ENCODE measurements at places on chromosomes 7 and 10.

DNA sequence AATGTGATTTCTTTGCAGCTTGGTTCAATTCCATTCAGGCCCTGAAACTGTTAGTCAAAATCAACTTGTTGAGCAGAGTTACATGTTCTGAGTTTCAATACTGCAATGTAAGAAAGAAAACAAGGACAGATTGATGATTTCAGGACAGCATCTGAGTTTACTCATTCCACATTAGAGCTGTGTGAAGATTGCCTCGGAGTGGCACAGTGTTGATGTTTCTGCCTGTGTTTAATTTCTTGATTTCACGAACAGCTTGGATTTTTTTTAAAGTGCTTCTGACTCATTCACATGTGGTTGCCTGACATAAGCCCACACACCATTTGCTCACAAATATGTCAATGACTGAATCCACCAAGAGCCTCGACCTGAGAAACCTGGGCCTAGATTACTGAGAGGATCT is 101.2 kb upstream of the PARD3 start:
- DNase-seq, result peak; percentile 85

DNA sequence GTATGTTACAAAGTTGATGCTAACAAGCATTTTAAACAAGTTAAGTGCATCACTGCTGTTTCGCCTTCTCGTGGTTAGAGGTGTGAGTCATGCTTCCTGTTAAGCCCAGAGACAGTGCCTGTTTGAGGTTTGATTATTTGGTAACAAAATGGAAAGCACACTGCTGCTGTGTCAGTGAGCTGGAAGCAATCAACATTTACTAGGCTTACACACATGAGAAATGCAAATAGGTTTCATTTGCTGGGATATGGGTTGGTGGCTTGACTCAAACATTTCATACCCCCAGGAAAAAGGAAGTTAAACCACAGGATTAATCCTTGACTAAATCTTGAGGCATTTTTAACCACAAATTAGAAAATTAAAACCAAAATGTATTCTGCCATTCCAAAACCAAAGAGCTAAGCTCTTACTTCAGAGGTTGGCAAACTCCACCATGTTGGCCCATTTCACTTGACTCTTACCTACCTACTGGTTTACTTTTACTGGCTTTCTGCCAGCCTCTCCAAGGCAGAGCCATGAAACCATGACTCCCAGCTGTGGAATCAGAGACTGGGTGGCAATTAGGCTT is 139.2 kb downstream of the ETV1 start:
- DNase-seq, result peak; percentile 98

GRCh38 chr7:113730309-113730955 is 188.4 kb downstream of the PPP1R3A start:
- DNase-seq, result peak; percentile 87

- DNase-seq, result no peak
Observed at GRCh38 chr7:101650579-101651081, 21.5 kb upstream of the MYL10 start.

DNA sequence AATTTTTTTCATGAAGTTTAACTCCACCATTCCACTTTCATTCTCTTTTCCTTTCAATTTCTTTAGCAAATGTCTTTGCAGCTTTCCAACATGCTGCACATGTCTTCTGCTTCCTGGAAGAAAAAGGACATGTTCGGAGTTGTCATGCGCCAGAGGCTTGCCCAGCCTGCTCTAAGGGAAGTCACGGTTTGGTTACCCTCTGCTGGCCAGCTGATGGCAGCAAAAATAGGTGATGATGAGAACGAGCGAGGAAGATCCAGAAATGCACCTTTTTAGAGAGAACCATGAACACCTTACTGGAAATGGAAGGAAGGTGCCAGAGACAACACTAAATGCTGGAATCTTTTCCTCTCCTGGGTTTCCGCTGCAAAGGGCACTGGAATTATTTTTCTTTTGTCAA is 4.9 kb upstream of the ZSCAN21 start:
- DNase-seq, result no peak

DNA sequence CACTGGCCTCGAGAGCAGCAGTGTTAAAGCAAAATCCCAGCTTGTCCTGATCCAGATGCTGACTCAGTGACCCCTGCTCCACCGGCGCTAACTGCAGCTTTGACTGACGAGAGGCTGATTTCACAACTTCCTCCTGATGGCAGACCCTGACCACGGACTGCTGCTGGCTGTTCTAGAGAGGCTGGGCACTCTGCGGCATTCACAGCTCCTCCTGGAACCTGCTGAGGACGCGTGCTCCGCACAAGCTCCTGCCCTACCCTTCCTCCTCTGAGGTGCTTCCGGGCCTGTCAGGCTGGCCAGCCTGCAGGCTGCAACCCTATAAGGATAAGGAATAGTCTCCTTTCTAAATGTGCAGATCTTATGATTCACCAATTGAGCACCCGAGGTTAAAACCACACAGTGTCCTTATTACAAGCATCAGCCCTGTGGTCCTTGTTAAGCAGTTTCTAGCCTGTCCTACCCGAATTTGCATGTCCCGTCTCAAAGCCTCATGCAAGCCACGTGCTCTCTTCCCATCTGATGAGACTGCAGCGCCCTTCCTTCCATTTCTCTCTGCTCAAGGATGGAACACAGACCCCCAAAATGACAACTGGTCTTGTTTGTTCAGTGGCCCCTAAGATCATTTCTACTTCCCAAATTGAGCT is 35.5 kb upstream of the NCAPG2 start:
- DNase-seq, result peak; percentile 96

GRCh38 chr7:104978460-104978859 is 35.5 kb upstream of the KMT2E start:
- no peak for DNase-seq

DNA sequence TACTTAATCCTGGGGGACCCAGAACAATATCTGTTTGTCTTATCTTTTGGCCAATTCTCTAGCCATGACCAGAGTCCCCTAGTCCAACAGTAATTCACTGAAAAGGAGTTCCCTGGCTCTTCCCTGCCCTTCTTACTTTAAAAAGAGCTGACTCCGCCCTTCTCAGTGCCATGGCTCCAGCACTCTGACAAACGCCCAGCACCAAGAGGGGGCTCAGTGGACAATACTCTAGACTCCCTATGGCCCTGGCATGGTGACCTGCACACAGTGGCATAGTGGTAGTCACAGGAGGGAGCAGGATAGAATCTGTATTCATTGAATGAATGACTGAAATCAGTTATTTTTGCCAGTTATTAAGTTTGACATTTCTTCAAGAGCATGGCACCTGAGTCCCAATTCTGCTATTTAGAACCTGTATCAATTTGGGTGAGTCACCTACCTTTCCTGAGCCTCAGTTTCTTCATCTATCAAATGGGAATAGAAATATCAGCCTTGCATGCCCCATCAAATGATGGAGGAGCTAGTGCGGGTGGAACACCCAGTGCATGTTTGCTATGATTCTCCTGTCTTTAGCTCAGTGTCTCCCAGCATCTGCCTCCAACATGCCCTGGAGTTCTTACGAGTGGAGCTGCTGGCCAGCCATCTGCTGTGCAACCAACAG is 69.4 kb downstream of the CLEC2L start:
- DNase-seq, result no peak

GRCh38 chr10:132158823-132159222 is 27.9 kb upstream of the DPYSL4 start:
- DNase-seq, result no peak

- no peak for DNase-seq
Observed at GRCh38 chr7:133794479-133794878, 332.7 kb upstream of the LRGUK start.

All from astrocyte of the spinal cord (primary cell).